ENCODE measurements at places on chromosomes 7 and 10.

GRCh38 chr7:155494551-155494950 lies 36.6 kb downstream of the EN2 start:
- DNase-seq, result no peak

- DNase-seq, result no peak
Measured at GRCh38 chr10:64731016-64731415, 1209.8 kb downstream of the REEP3 start.

DNA sequence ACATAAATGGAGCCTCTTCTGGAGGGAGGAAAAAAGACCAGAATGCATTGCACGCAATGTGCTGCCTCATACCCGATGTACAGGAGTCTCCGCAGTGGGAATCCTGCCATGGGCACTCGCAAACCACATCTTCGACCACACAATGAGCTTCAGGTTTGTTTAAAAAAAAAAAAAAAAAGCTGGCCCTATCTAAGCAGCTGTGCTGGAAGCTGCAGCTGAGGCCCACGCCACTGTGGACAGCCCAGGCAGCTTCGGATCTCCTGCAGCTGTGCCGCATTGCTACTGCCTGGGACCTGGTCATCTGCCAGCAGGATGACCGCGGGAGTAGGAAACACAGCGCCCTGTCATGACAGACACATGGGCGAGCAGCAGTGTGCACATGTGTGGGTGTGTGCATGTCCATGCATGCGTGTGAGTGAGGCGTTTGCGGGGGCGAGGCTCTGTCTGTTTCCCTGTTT lies 26.0 kb downstream of the EN2 start:
- peak; percentile 54 for DNase-seq

DNA sequence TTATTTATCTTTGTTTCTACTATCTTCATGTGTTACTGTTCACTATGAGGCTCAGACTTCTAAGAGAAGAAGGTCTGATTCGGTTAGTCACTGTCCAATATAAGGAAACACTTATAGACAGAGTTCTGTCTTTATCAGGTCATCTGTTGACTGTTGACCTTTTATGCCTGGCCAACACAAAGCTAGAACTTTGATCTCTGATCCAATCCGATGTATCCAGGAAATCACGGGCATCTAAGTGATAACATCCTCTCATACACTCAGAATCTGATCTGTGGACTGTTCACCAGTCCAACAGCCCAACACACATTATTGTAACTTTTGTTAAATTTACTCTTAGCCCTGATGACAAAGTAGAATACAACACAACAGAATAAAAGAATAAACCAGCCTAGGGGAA lies 114.6 kb downstream of the SRI start:
- DNase-seq, result no peak

DNA sequence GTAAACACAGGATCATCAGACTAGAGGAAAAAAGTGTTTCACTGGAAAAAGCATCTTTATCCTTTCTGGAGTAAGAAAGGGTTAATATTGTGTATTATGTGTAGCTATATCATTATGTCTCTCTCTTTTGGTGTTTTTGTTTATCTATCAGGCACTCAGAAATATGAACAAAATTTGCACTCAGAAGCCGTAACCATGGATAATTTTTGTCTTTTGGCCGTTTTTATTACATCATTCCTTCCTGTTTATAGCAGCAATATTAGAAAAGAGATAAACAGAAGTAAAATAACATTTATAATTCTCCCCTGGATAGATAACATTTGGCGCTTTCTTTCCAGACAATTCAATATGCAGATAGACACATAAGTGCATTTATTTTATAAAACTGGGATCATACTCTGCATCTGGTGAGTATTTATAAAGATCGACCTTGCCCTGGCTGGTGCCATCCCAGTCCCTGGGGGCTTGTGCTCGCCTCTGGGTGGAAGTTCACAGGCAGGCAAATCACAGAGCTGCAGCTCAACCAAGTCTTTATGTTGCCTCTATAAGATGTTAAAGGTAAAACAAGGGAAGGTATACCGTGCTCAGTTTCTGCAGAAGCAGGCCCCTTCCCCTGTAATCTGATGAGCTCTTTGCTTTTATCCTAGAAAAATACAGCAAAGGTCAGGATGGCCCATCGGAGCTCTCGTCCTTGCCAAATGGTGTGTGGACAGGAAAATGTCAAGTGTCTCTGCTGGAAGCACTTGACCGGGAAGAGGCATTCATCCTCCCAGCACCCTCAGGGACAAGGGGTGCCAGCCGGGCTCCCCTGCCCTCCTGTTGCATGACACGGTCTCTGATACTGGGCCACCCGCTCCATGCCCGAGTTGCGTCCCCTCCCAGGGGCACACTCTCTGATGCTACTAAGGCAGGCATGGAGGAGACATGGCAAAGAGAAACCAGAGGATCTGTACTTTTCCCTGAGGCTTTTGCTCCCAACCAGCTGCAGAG lies 43.9 kb downstream of the PYROXD2 start:
- no peak for DNase-seq

GRCh38 chr10:6022660-6023059 lies 39.5 kb downstream of the IL2RA start:
- no peak for DNase-seq

- DNase-seq, result no peak
Measured at GRCh38 chr10:107163076-107163855, 1.2 kb downstream of the SORCS1 start.

GRCh38 chr7:86949052-86949778 lies 110.2 kb downstream of the ELAPOR2 start:
- DNase-seq, result no peak

- peak; percentile 19 for DNase-seq
Measured at GRCh38 chr7:27739301-27739908, 557 bp upstream of the TAX1BP1 start.

GRCh38 chr7:46990761-46991160 lies 591.1 kb downstream of the TNS3 start:
- no peak for DNase-seq

DNA sequence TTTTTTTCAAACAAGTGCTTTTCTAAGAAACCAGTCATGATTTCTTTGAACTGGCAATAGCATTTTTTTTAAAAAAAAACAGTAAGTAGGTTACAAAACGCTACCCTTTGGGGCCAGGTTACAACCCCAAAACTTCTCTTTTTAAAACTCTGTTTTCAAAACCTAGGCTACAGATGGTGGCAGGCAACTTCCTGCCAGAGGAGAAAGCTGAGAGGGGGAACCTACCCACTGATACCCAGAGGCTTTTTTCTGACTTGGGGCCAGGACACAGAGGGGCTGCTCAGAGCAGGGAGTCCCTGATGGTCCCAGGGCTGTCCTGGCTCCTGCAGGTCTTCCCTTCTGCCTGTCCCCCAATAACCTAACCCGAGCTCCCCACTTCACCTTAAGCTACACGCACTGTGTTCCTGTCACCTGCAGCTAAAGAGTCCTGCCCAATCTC lies 6.9 kb downstream of the STN1 start:
- no peak for DNase-seq

- DNase-seq, result no peak
Measured at GRCh38 chr7:95357623-95358022, 33.3 kb upstream of the PON1 start.

DNA sequence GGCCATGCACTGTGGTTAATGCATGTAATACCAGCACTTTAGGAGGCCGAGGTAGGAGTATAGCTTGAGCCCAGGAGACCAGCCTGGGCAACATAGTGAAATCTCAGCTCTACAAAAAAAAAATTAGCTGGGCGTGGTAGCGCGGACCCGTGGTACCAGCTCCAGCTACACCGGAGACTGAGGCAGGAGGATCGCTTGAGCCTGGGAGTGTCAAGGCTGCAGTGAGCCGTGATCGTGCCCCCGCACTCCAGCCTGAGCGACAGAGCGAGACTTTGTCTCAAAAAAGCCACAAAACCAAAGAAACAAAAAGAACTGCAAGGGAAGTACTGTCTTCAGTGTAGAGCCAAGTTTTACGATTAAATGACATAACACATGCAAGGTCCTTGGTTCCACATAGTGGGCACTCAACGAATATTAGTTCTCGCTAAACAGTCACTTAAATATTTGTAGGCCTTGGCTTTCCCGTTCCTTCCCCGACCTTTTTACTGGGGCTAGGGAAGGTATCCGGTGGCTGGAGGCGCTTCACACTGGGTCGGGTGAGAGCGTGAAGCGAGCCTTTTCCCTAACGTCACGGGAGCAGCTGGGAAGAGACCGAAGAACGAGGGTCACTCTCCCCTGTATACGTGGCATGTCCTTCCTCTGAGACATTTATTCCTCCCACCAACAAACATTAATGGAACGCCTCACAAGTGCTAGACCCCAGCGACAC lies 993 bp upstream of the SND1 start:
- DNase-seq, result peak; percentile 64

- no peak for DNase-seq
Measured at GRCh38 chr7:139078911-139079310, 30.6 kb downstream of the ZC3HAV1 start.

GRCh38 chr7:76330261-76330660 lies 27.8 kb downstream of the HSPB1 start:
- DNase-seq, result no peak

- no peak for DNase-seq
Measured at GRCh38 chr10:36602374-36602773, 523.0 kb upstream of the ANKRD30A start.

DNA sequence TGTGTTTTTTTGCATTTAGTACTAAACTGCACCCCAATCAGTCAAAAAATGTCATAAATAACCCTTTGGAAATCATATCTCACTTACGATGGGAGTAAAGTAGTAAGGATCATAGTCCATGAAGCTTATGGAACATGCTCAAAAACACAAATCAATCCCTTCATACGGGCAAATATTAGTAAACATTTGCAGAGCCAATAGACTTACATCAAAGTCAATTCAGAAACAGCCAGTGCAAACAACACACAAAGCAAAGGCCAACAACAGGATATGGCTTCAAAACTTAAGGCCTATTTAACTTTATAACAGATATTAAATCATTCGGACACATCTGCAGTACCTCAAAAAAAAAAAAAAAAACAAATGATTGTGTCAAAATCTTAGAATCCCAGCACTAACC lies 32.1 kb downstream of the SGCE start:
- DNase-seq, result no peak
